ENCODE measurements at places on chromosomes 3 and 15.

GRCh38 chr3:112362221-112362620 is 29.3 kb downstream of the CD200 start:
- no peak for DNase-seq

DNA sequence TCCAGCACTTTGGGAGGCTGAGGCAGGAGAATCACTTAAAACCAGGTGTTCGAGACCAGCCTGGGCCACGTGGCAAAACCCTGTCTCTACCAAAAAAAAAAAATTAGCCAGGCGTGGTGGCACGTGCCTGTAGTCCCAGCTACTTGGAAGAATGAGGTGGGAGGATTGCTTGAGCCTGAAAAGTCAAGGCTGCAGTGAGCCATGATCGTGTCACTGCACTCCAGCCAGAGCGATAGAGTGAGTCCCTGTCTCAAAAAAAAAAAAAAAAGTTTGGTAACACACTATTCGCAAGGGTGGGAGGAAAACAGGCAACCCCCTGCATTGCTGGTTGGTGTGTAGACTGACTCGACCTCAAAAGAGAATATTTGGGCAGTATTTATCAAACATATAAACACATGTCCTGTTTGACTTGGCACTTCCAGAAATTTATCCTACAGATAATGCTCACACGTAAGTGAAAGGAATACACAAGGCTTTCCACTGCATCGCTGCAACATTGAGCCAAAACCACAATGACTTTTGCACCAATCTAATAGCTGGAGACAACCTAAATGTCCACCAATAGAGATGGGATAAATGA is 3.1 kb upstream of the ANPEP start:
- DNase-seq: no peak

GRCh38 chr15:40364251-40364650 is 6.2 kb downstream of the DISP2 start:
- no peak for DNase-seq

GRCh38 chr3:48119505-48120193 is 68.6 kb downstream of the CDC25A start:
- no peak for DNase-seq

- DNase-seq: peak; percentile 27
Observed at GRCh38 chr3:39101022-39101689, 6.3 kb downstream of the GORASP1 start.

DNA sequence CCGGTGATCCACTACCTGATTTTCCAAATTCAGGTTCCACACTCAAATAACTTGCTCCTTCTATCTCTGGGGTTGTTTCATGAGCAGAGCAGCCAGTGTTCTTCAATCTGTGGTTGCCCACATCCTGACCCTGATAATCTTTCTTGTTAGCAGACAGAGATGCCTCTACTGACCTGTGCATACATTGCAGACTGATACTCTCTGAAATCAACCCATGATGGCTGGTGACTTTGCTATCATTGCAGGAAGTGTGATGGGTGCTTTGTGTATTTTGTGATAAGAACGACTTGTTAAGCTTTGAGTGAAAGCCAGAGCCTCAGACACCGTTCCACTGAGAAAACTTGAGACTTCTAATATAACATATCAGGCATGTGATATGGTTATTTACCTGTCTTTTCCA is 39.9 kb downstream of the GATM start:
- peak; percentile 86 for DNase-seq

- no peak for DNase-seq
Observed at GRCh38 chr3:124346487-124346886, 354.6 kb upstream of the ROPN1 start.

DNA sequence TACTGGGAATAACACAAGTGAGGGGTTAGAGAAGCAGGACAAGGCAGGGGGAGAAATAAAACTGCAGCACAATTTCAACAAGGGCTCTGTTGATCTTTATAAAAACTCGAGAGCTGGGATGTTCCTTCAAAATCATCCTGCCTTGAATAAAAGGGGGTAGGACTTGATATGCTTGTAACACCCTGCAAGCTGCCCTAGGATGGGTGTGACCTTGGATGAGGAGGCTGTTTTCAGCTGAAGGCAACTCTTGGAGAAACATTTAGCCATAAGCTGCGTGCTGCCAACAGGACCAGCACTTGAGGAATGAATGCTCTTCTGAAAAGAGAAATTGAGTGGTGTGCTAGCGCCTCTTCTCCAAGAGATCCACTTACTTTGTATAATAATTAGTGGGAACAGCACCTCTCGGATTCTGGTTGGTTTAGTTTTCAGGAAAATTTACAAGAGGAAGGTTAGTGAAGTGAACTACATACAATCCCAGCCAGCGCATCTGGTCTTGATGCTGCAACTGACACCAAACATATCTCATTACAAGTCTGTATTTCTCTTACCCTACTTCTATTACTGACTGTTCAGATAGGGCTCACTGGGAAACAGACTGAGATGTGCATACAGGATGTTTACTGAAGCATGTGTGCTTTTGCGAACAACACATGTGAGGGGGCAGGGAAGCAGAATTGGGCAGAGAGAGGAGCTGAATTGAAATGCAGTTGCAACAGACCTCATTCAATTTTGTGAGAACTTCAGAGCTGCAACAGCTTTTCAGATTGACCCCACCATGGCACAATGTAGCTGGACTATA is 643.0 kb upstream of the GOLIM4 start:
- no peak for DNase-seq

DNA sequence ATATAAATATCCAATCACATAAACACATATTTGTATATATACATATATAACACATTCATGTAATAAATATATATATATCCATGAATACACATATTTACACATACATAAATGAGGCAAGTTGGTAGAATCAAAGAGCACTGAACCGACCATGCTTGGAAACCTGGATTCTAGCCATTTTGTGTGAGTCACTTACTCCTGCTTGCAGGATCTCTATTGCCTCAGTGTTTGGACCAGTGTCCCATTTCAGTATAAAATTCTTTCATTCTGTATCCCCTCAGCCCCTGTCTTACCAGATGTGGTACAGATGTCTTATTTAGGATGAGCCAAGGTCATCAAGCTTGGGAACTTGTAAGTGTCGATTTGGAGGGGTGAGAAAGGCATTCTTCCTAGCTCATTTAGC is 391.4 kb upstream of the FRG2C start:
- DNase-seq: no peak

DNA sequence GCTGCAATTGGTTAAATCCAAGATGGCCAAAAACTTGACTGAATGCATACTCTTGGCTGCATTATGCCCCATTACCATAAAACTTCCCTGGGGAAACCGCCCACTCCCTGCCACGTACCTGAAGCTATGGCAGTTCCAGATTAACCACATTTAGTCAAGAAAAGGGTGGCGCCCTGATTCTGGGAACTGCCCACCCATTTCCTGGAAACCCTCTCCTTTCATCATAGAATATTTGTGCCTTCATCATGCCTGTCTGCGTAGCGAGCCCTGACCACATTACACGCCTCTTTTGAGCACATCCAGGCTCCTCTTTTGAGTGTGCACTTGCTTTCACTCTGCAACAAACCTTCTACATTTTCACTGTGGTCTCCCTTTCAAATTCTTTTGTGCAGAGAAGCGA is 5.2 kb downstream of the LINS1 start:
- DNase-seq: peak; percentile 93

DNA sequence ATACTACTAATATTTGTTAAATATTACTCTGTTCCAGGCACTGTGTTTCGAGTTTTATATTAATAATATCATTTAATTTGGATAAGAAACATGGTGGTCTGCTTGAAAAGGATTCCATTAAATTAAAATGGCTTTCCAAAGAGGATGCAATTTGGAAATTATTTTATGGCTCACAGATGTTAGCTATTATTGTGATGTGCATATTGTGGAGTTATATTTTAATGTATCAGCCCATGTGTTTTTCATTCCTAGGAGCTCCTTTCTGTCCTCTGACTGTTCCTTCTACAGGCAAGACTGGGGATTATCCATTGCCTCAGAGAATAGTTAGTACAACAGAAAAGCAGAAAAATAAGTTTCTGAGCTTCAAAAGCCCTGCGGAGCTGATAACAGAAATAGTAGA is 376.7 kb upstream of the PDZRN3 start:
- no peak for DNase-seq

- DNase-seq: no peak
Observed at GRCh38 chr3:61718565-61718964, 157.2 kb downstream of the PTPRG start.

- DNase-seq: no peak
Observed at GRCh38 chr3:134624537-134625287, 26.1 kb downstream of the KY start.

DNA sequence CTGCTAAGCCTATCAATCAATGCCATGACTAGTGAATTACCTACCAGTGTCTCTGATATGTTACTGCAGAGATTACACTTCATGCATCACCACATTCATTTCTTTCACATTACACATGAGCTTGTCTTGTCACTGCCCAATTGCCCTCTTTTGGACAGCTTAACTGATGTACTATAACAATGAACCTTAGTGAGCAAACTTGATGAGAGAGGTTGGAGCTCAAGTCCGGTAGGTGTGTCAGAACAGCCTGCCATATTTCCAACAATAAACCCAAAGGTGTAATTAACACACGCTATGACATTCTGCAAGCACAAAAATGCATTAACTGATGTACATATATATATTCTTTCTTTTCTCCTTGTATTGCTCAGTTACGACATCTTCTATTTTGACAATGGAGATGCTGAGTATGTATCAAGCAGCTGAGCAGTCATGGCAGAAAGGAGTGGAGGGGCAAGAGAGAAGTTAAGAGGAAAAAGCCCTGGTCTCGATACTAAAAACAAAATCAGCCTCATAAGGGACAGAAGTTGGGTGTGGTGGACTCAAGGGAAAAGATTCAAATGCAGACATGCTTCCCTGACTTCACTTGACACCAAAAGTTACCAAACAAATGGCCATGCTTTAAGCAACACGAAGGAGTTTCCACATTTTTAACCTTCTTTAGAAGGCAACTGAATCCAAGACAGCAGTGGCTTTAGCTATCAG is 538.2 kb downstream of the FOXP1 start:
- no peak for DNase-seq

DNA sequence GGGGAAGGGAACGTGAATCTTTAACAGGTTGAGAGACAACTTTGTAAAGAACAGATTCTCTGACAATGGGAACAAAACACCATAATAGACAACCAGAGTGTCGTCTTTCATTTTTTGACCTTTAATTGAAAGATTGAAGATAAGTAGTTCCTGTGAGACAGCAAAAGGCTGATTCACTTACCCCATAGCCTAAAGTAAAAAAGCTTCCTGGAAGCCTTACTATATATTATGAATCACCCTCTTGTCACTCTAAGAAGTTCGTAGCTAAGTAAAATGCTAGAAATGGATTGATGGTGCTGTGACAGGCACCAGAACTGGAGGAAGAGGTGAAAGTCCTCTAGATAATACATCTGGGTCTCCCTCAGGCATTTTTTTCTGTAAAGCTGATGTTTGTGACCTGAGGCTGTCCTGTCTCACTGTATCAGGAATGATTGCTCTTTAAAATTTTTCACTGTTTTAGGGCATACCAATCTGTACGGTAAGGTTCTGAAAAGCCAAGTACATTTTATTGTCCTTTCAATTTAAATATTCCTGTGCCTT is 824.6 kb upstream of the SEMA6D start:
- no peak for DNase-seq

GRCh38 chr3:18153571-18154173 is 271.5 kb downstream of the SATB1 start:
- no peak for DNase-seq

DNA sequence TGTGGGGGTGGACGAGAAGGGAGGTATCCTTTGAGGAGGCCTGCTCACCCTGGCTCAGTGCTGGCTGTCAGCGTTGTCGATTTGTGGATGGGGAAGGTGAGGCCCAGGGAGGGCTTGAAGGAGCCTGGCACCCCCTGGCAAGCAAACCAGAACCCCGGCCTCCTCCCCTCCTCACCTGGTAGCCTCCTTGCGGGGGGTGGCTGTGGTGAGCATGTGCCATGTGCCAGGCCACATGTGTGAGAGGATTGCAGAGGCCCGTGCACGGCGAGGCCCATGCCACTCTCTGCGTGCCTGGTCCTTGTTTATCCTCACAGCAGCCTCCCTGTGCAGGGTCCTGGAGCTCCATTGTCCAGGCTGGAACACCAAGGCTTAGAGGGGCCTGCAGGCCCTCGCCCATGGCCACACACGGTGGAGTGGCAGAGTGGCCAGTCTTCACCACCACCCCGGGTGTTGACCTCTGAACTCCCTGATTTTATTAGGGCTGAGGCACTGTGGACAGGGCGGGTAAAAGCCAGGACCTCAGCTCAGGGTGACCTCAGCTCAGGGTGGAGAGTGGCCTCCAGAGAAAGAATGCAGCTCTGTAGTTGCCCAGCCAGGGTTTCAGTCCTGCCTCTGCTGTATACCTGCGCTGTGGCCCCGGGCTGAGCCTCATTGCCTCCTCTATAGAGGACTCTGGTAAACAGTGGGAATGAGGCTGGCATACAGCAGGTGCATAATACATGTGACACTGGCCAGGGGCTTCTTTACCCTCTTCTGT is 29.1 kb downstream of the HDAC11 start:
- no peak for DNase-seq

GRCh38 chr15:80041494-80042253 is 17.8 kb upstream of the ZFAND6 start:
- no peak for DNase-seq

GRCh38 chr3:69066121-69066520 is 14.0 kb upstream of the TMF1 start:
- DNase-seq: peak; percentile 60

DNA sequence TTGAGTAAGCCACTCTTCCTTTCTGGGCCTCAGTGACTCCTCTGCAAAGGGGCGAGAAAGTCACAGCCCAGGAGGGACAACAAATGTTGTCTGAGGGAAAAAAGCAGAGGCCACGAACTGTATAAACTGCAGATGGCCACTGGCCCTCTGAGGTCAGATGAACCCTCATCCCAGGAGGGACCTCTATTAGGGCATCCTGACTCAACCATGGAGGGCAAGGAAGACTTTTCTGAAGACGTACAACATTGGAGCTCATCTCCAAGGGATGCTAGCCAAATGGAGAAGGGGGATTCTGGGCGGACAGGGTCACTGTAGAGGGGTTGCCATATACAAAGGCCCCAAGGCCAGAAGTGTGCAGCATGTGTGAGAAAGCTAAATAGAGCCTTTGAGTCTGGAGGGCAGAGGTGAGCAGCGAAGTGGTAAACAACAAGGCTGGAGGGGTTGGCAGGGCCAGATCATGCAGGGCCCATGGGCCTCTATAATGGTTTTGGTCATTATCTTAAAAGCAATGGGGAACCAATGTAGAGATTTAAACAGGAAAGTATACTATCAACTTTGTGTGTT is 16.7 kb downstream of the GRAMD2A start:
- no peak for DNase-seq

- peak; percentile 78 for DNase-seq
Observed at GRCh38 chr3:13235079-13235478, 161.8 kb upstream of the IQSEC1 start.

DNA sequence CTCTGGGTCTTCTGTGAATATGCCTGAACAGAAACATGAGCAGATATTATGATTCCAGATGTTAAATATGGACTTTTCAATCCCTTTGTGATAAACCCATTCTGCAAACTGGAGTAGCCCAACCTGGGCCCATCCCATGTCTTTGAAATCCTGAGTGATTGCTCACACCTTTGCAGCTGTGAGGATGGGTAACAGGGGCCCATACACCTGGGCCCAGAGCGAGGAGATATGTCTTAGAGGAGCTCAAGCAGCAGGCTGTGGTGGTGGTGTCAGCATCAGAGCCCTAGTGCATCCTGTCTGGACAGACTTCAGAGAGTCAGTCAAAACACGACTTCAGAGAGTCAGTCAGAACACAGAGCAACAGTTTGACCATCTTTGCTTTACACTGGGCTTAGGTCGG is 64.9 kb upstream of the LIMD1 start:
- no peak for DNase-seq

All from Jurkat, Clone E6-1 (cell line).